AG08395 (cell line): ENCODE measurements at places on chromosomes 13 and 19.

DNA sequence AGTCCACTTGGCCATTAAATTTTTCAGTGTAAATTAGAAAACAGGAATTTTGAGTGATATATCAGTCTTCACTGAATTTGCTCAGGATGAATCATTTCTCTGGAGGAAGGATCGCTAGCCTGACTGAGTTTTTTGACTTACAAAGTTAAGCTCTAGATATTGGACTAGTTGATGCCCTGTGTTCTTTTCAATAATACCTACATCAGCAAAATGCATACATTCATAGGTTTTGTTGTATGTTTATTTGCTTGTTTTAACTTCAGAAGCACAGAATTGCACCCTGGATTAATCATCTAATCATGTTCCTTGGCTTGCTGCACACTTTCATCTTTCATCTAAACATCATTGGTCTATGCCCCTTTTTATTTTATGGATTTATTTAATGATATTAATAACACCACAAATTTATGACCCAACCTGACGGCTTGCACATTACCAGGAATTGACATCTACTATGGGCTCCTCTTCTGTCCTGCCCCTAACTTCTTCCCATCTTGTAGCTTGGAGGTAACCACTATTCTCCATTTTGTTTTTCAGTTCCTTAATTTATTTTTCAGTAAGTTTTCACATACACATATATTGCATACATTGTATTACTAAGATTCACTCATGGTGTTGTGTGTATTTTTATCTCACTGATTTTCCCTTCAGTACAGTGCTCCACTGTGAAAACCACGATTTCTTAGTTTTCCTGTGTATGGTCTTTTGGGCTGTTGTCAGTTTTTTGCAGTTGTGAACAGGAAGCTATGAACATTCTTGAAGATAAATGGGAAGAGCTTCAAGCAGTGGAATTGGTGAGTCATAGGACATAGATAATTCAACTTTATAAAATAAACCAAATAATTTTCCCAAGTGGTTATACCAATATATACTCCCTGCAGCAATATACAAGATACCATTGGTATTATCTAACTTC is 23.3 kb downstream of the COMMD6 start:
- peak; percentile 6 for DNase-seq

- no peak for DNase-seq
These were observed 4.8 kb downstream of the SYNGR4 start for GRCh38 chr19:48368936-48369335.

GRCh38 chr13:48739386-48739964 is 85.7 kb downstream of the CYSLTR2 start:
- no peak for DNase-seq

DNA sequence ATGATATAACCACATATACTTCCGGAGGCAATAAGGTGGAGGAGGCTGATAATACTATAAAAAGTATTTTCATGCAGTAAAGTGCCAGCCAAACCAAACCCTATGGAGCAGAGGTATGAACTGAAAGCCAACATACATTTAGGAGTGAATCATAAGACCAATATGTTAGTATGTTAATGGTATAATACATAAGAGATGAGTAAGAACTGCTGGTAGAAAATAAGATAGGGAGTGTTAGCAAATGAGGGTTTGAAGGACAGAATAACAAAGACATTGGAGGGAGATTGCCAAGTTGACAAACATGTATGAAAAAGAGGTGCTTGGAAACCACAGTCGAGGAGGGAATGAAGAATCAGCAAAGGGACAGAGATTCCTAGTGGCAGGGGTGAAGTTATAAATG is 10.8 kb downstream of the ENOX1 start:
- DNase-seq, result no peak

DNA sequence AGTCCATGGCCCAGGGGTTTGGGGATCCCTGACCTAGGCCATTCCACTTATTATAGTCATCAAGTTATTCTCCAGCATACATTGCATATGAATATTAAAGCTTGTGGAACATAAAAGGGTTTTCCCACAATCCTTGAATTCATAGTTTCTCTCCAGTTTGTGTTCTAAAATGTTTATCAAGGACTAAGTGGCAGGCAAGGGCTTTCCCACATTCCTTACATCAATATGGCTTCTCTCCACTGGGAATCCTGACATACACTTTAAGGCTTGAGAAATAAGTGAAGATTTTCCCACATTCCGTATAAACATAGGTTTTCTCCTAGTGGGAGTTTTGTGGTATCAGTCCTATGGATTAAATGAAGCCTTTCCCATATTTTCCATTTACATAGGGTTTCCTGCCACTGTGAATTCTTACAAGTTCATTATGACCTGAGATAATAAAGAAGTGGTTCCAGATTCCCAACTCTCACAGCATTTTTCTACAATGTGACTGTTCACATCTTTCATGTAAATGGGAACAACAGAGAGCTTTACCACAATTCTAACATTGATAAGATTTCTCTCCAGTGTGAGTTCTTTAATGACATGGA is 14.5 kb downstream of the ZNF426 start:
- DNase-seq, result no peak

DNA sequence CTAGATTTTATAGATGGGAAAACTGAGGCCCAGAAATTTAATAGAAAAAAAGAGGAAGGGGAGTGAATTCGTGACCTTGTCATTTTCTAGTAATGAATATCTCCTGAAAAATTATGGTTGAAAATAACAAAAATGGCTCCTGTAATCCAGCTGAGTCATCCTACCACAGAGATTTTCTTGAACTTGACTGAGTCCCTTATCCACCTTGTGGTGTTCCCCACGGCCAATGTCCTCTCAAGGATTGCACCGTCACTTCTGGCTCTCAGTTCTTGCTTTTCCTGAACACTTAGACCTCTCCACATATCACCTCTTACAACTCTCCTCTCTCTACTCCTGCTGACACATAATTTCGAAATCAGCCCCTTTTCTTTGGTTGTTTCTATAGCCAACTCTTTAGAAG is 1.2 kb upstream of the KATNAL1 start:
- DNase-seq, result peak; percentile 17

DNA sequence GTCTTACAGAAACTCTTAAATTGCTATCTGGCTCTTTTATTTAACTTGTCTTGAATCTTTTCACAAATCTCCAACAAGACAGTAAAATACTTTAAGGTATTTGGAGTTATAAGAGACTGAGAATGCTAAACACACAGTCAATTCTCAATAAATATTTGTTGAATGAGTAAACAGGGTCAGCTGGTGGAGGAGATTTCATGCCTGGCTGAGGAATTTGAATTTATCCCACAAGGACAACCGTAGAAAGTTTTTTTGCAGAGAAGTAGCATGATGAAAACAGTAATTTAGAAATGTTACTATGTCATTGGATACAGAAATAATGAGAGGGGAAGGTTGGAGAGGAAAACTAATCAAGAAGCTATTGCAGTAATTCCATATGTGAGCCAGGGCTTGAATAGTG is 1223.7 kb downstream of the PCDH17 start:
- DNase-seq, result no peak

GRCh38 chr13:111336666-111337065 is 16.2 kb downstream of the TEX29 start:
- DNase-seq, result no peak

- DNase-seq, result no peak
These were observed 859.0 kb upstream of the SLITRK1 start for GRCh38 chr13:84741253-84741652.

- DNase-seq, result no peak
These were observed 22.4 kb downstream of the ZNF329 start for GRCh38 chr19:58128041-58128685.

GRCh38 chr13:74596691-74597090 is 462.5 kb upstream of the KLF12 start:
- DNase-seq, result no peak

GRCh38 chr13:95122063-95122462 is 179.2 kb downstream of the ABCC4 start:
- DNase-seq, result no peak

DNA sequence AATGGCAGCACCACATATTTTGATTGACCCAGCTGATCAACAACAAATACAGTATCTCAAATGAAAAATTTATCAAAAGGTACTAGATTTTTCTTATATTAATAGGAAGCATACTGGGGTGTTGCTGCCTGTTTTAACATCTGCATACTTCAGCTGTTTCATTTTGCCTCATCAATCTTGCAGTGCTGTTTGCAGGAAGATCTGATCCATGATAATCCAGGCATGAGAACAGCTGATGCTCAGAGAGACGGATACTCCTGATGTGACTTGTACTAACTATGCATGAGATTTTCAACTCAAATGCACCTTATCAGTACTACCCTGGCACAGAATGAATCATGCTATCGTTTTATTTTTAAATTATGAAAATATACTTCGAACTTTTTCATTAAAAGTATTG is 2136.8 kb downstream of the PCDH9 start:
- no peak for DNase-seq

DNA sequence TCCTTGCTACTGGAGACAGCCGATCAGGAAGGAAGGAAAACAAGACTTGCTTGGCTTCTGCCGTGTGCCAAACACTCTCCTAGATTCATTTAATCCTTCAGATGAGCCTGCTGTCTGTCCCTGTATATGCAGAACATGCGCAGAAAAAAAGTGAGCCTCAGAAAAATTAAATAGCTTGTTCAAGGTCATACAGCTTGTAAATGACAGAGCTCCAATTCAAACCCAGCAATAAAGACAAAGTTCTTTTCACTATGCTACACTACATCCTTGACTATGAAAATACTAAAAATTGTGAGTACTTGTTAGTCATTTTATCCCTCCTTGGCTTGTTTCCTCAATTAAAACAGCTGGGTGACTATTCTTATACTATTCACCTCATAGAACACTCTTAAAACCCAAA is 121.4 kb downstream of the KCNRG start:
- no peak for DNase-seq

- no peak for DNase-seq
These were observed 3.1 kb downstream of the SLC25A15 start for GRCh38 chr13:40792284-40793051.

DNA sequence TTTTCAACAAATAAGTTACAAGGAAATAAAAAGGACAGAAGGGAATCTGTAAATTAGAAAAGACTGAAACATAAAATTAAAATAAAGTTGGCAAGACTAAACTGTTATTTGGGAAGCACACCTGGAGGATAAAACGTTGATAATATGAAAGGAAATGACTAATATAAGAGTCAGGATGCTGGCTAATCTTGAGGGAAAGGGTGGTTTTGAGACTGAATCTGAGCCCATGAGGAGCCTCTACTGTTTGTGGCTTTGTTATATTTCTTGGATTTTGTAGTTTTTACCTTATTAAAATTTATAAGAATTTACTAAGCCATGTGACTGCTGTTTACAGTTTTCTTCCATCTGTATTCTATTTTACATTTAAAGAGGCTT is 718.0 kb upstream of the SPRY2 start:
- DNase-seq, result no peak

- DNase-seq, result no peak
These were observed 2.0 kb upstream of the DGKH start for GRCh38 chr13:42046448-42046847.

DNA sequence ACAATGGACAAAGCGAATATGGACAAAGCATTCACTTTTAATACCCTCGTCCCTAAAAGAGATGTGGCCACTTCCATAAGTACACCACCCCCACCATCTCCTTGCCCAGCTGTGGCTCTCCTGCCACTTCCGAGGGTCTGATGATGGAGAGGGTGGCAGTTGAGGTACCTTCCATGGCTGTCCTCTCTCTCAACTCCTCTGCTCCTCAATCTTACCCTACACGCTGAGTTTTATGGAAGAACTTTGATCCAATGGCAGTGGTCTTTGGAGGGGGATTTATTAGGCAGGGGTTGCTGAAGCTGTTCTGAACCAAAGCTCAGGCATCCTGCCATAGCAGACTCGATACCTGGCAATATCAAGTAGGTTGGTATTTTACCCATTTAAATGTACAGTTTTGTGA is 413.0 kb downstream of the TSHZ3 start:
- DNase-seq, result no peak

- DNase-seq, result no peak
These were observed 72.8 kb downstream of the COL4A2 start for GRCh38 chr13:110379905-110380341.

DNA sequence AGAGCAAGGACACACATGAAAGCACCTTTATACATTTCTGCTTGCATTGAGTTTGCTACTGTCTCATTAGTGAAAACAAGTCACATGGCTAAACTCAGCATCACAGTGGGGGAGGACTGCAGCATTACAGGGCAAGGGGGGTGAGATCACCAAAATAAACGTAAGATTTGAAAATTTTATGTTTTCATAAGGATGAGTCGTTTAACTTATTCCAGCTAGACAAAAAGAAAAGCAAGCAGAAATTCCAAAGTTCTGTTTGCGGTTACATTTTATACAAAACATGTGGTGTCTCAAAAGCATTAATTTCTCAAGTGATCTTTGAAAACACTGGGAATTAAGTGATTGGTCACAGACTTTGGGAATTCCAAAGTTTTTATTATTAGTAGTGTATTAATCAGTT is 261.4 kb upstream of the RXFP2 start:
- peak; percentile 55 for DNase-seq

GRCh38 chr13:51635137-51635878 is 51.0 kb downstream of the WDFY2 start:
- no peak for DNase-seq

DNA sequence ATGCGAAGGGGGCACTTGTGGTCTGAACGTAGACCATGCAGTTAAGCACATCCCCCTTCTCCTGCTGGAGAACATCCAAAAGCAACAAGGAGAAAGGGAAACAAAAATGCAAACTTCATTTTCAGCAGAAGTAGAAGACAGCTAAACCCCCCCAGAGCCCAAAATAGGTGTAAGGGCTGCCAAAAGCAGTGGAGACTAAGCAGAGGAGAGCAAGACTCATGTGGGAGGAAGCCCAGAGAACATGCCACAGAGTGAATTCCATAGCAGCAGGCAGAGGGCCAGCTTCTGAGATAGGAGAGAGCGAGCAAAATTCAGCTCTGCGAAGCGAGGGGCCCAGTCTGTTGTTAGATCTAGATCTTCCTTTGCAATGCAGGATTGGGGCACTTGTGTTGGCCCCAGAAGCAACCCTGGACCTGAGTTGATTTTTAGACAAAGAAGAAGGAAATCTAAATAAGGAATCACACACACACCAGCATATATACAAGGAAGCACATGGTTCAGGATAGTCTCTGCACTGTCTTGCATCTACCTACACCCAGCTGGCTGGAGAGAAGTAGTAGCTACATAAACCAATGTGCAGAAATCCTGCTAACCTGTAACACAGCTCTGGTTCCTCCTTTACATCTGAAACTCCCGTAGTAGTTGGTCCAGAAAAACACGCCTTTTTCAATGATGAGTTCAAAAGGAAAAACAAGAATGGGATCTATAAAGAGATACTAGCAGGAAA is 199.6 kb downstream of the SPRY2 start:
- DNase-seq, result peak; percentile 66

DNA sequence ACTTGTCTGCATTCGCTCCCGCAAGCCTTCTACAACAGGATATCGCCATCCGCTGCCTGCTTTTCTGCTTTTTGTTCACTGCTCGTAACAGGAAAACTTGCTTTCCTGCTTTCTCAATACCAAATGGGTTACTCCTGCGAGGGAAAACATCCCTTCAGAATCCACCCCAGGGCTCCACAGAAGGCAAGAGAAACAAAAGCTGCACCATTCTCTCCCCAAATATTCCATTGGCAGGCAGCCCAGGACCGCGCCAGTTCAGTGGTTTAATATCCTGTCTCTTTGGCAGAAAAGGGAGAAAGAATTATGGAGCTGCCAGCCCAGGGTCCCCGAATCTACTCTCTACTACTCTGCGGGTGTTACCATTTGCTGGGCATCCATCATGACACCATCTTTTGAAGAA is 84.7 kb upstream of the DOCK9 start:
- peak; percentile 52 for DNase-seq
